HAP-1 (cell line): ENCODE measurements at places on chromosomes 12 and 14.

DNA sequence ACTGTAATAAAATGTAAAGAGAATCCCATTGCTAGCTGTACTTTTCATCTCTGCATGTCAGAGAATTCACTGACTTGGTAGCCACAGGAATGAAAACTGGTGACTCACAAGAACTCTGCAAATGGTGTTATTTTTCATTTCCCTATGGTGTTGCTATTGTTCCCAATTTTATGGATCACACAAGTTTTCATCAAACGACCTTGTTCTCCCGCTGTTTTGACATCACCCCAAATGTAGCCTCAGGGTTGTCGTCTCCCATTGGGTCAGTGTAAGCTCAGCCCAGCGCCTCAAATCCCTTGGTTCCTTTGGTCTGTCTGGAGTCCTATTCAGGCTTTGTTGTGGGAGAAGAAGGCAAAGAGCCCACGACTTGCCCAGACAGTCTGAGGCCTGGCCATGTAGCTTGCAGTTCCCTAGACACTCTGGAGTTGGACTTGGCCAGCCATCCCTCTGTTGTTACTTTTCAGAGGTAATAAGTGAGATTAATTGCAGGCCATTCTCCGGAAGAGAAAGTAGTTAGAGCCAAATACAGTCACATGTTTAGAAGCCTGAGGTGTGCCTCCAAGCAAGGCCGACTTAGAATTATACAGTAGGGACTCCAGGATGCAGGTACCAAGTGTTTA lies 159.2 kb downstream of the TGFB3 start:
- DNase-seq: peak; percentile 13

DNA sequence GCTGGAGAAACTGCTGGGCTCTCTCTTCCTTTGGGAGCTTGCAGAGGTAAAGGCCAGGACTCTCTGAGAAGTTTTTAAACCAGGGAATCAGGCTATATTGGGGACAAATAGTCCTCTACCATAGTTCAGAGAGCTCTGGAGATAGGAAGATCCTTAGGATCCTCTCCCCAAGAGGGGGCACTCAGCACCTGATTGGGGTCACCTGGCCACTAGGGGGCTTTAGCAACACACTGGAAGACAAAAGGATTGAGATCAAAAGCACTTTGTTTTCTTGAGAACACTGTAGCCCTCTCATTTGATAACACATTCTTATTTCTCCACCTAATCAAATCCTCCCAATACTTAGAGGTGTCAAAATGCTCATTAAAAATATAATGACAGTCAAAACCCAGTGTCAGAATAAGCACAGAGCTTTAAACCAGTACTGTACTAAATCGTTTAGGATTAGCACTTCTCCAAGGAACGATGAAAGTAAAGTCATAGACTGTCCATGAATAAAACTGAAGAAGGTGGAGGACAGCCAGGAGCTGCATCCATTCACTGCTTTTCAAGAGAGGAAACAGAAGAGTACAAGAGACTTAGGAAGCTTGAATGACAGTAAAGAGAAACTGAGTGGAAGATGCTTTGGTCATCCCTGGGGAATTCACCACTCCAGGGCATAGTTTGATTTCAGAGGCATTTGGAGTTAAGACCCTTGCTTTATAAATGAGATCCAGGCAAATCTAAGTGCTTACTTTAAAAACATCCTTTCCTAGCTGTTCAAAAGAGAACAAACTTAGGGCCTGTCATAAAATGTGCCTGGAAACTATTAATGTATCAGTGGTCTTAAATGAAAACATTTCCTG lies 26.5 kb downstream of the BMP4 start:
- peak; percentile 37 for DNase-seq

DNA sequence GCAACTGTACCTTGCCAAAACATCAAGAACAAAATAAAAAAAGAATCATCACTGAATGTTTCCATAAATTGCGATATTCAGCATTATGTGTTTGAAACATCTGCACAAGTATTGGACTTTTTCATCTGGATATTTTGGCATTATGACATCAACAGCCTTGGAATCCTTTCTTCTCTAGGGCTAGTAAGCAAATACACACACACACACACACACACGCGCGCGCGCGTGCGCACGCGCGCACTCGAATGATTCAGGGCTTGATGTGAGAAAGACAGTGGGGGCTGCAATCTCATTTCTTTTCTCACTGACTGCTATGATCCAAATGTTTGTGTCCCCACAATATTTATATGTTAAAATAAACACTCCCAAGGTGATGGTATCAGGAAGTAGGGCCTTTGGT lies 90.0 kb upstream of the SLC38A4 start:
- no peak for DNase-seq

- DNase-seq: no peak
Observed at GRCh38 chr12:58283553-58283952, 342.2 kb downstream of the ATP23 start.

DNA sequence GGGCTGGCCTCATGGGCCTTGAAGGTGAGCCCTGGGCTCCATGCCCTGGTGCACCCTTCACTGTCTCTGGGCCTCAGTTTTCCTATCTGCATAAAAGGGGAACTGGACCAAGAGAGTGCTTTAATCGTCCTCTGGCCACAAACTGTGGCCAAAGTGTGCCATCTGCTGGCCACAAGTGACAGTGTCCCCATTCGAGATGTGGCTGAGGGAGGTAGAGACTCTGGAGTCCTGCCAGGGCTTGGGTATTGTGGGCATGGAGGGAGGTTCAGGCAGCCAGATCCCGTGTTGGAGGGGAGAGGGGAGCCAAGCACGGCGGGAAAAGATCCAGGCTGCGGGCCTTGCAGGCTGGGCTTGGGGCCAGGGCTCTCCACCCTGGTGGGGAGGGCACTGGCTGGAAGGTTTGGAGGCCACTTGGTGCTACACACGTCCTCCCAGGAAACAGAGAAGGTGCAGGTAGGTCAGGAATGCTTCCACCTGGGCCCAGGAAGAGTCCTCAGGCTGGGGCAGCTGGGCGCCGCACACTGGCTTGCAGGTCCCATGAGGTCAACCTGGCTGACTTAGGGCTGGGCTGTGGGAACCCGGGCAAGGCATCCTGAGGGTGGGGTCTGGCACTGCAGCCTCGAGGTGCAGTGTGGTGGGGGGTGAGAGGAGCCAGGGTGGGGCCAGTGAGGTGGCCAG lies 7.3 kb upstream of the KIF26A start:
- DNase-seq: peak; percentile 21

- no peak for DNase-seq
Observed at GRCh38 chr12:76539727-76540126, 19.8 kb downstream of the OSBPL8 start.

- no peak for DNase-seq
Observed at GRCh38 chr12:29582146-29582545, 84.7 kb upstream of the OVCH1 start.

DNA sequence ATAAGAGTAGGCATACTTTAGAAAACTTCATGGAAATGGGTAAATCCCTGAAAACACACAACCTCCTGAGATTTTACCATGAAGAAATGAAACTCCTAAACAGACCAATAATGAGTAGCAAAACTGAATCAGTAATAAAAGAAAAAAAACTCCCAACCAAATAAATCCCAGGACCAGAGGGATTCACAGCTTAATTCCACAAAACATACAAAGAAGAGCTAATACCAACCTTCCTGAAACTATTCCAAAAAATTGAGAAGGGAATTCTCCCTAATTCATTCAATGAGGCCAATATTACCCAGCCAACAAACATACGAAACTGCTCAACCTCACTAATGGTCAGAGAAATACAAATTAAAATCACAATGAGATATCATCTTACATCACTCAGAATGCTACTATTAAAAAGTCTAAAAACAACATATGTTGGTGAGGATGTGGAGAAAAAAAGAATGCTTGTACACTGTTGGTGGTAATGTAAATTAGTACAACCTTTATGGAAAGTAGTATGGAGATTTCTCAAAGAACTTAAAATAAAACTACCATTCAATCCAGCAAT lies 97.3 kb upstream of the ST8SIA1 start:
- no peak for DNase-seq

DNA sequence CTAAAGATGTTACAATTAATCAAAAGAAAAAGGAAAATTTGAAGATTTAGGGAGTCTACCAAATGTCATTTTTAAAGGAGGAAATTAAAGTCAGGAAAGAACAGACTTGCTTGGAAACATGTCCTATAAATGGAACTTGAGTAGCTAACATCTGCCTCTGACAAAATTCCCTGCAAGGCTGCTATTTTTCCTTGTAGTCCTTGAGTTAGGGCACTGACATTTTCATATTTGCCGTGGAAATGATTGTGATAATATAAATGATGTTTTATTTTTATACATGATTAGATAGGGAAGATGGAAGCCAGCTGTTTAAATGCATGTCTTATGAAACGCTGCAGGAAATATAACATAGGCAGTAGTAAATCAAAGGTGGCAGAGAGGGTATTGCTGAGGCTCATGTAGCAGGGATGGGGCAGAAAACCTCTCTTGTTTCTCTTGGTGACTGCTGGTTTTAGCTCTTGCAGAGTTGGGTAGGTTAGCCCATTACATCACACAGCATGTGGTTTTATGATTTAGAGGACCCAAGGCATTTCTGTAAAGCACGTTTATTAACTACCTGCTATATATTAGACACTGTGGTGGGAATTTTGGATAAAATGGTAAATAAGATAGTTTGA lies 21.7 kb downstream of the NUBPL start:
- no peak for DNase-seq

GRCh38 chr14:95523051-95523814 lies 6.8 kb upstream of the SYNE3 start:
- no peak for DNase-seq

DNA sequence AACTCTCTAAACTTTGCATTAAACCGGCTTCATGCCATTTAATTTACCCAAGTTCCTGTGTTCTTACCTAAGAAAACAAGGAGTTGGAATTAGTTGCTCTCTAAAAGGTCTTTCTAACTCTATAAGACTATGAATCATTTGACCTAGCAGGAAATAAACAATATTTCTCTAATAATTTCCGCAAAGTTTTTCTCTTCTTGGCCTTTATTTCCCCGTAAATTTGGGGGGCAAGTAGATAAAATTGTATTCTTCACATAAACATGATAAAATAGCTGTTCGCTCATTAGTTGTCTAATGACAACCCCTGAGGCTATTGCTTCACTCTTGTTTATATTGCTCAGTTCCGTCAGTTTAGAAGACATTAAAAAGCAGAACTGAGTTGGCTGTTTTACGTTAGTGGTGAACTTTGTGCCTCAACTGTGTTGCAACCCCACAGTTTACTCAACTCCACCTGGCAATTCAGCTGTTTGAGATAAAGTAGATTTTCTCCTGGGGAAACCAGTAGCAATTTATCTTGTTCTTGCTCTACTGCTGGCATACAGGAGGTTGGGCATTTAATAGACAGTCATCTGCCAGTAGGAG lies 74.7 kb downstream of the BTG1 start:
- no peak for DNase-seq

DNA sequence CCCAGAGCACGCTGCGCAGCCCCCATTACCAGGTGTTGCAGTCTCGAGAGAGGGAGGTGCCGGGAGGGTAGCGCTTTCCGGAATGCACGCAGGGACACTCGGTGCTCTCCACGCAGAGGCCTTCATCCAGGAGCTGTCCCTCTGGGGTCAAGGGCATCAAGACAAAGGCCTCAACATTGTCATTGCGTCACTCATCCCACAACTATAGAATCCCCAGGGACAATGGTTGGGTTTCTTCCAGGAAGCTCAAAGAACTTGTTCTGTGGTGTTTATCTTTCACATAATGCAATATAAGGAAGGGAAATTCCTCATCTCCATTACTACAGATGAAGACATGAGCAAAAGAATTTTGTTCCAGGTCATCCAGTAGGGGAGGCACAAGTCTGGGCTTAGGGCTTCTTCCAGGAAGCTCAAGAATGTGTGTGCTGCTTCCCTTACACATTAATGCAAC lies 52.1 kb downstream of the VWF start:
- no peak for DNase-seq

DNA sequence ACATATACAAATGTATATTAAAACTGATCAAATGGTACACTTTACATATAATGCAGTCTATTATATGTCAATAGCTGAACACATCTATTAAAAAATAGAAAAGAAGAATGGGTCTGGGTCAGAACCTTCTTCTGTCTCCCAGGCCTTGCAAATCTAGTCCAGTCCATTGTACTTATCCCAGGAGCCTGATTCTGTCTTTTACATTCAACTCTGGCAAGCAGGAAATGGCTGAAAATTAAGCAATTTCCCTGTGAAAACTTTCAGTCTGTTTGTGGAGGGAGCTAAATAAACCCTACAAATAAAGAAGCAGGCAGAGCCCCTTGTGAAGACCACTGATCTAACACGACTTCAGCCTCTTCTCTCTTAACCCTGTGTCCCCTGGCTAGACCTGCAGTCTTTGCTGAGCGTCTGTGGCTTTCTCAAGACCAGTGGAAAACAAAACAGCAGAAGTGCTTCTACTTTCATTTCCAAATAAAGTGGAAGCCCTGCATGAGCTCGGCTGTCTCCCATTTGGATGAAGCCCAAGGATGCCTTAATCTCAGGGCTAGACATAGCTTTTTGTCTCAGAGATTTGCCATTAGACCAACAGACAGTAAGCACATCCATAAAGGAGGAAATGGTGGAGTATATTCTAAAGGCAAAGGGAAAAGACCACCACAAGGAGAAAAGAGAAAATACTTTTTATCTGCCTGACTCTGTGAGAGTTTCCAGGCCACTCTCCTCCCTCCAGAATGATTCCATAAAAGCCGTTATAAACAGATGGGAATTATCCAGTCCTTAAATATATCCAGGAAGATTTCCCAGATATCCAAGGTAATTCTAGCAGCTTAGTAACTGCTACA lies 48.2 kb downstream of the CRACR2A start:
- no peak for DNase-seq

DNA sequence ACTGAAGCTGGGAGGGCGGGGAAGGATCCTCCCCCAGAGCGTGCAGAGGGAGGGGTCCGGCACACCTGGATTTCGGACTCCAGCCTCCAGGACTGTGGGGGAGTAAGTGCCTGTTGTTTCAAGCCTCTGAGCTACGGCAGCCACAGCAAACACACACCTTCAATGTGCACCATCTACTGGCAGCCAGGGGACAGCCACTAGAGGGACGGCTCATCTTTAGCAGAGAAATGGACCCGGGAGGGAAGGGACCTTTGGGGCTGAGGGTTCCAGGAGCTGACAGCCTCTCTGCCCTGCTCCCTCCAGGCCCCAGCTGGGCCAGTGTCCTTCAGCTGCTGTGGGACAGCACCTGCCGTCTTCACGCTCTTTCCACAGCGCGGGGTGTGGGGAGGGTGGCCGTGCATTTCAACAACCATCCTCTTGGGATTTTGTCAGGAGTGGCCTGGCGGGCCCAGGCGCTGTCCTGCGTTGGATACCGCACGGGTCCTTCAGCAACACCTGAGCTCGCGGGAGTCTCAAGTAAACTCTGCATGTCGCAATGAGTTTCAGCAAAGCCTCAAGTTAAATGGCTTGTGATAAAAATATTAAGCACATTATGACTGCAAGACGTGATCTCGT lies 209.2 kb upstream of the C14orf180 start:
- peak; percentile 24 for DNase-seq

- no peak for DNase-seq
Observed at GRCh38 chr12:132966676-132967415, 10.7 kb upstream of the ZNF605 start.
